ENCODE measurements at places on chromosomes 11 and 22.
A peak's percentile ranks its signal among the peaks of the same experiment; 100 is the strongest.

GRCh38 chr22:26974034-26974433 lies 316.6 kb downstream of the MIAT start:
- no peak for DNase-seq

DNA sequence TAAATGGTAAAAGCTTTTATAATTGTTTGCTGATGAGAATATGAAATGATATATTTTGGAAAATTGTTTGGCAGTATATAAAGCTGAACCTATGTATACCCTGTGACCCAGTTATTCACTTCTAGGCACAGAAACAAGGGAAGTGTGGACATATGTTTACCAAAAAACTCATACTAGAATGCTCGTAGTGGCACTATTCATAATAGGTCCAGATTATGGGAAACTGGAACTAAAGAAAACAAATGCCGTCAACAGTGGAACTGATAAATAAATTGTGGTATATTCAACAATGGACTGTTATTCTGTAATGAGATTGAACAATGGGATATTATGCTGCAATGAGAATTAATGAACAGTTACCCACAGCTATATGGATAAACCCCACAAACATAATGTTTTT lies 32.8 kb downstream of the CSTPP1 start:
- DNase-seq, result no peak

DNA sequence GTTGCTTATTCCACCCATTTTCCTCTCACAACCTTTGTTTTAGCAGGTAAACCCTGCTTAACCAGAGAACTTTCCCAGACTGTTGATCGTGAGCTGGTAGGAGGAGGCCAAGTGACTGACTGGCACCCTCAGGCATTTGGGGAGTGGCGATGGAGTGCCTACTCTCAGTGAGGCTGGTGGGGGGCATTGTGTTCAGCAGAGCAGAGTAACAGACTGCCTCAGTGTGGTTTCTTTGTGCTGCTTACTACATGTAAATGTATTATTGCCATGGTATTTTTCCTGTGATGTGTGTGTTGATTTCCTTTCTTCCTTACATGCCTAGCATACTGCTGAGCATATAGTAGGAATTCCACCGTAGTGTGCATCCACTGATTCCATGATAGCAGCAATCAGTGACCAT lies 2.6 kb downstream of the MARK2 start:
- DNase-seq, result peak; percentile 21

DNA sequence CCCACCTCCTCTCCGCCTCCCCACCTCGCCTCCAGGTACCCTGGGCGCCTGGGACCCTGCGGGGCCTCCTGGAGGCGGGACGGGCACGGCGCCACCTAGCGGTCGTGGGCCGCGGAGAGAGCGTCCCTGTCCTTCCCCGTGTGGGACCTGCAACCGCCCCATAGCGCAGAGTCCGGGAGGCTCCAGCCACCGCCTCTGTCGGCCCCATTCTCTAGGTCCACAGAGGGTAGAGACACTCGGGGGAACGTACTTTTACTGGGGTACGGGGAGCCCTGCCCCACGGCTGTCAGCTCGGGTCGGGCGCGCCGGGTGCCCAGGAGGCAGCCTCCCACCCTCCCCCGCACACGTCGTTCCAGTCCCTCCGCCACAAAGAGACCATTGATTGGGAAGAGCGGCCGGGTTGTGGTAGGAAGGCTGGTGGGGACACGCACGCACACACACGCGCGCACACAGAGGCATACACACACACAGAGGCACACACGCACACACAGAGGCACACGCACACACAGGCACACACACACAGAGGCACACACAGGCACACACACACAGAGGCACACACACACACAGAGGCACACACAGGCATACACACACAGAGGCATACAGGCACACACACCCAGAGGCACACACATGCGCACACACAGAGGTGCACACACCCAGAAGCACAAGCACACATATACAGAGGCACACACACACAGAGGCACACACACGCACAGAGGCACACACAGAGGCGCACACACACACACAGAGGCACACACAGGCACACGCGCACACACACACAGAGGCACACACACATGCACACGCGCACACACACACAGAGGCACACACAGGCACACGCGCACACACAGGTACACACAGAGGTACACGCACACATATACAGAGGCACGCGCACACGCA lies 12.6 kb upstream of the NECTIN1 start:
- no peak for DNase-seq

DNA sequence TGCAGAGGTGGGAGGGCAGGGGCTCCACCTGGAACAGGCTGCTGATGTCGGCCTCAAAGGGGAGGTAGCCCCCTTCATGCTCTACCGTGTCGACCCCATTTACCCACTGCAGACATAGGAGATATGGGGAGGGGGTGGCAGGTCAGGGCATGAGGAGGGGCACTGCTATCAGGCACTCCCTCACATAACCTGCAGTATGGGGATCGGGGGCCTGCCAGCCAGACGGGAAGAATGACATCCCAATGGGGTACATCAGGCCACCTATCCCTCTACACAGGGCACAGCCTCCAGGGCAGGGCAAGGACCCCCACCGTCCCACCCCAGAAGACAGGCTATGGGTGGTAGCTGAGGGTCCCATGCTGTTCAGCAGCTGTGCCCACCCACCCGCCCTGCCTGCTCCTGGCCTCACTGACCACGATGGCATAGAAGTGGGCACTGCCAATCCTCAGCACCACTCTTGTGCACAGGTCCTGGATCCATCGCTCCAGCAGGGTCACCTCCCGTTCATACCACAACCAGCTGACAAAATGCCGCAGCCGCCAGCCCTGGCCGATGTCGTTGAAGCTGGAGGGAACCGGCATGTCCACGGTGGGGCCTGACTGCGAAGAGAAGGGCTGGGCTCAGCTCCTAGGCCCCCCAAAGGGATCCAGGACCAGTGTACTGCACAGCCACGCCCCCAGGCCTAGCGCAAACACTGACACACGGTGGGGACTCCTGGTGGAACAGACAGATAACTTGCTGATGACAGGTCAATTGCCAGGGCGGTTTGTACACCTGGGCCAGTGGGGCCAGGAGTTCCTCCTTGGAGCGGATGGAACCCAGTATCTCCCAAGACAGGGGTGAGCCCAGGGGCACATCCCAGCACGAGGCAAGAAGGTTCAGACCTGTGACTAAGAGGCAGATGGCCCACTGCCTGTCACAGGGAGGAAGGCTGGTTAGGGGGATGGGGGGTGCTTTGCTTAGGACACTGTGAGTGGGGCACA lies 24.1 kb downstream of the RGL4 start:
- no peak for DNase-seq

DNA sequence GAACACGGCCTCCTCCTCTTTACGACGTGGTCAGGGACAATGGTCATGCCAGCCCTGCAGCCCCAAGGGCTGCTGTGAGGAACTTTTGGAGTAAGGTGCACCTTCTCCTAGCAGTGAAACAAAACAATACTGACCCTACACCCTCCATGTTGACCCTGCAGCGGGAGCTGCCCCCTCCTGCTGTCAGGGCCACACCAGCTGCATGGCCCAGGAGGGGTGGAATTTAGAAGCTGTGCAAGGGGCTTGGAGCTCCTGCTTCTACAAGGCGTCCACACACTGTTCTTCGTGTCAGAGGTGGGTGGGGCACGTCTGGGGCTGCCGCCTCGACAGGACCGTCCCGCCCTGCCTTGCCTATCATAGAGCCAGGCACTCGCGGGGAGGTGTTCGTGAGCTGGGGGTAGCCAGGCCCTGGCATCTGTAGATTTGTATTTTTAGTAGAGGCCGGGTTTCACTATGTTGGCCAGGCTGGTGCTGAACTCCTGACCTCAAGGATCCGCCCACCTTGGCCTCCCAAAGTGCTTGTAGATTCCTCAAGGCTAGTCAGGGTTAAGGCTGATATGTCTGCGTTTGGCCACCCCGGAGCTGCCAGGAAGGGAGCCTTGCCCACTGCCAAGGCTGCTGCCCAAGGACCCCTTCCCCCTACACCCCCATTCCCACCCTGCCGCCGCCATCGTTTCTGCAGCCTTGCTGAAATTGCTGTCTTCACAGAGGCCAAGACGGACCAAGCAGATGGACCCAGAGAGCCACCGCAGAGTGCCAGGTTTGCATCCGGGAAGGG lies 15.9 kb downstream of the INCENP start:
- DNase-seq, result no peak

- no peak for DNase-seq
These were observed 114.8 kb downstream of the SNX19 start for GRCh38 chr11:130801333-130802122.

GRCh38 chr11:18193010-18193409 lies 20.4 kb downstream of the MRGPRX4 start:
- DNase-seq, result no peak
